Activated T-helper 1 cell treated with anti-CD3 and anti-CD28 coated beads, Interleukin-12 subunit alpha, Interleukin-12 subunit beta, Interleukin-2, Interleukin-4 antibody, amounts not matched to agents 30 ng/mL and 10 ng/mL and 1 ng/mL, durations not matched to agents 14 hours and 24 hours and 36 hours (primary cell): ENCODE measurements at places on chromosomes 4 and X. TPM values are rescaled to one million over a fixed set of nuclear protein-coding genes. Genes with fewer than 3 reads are reported as not detected.

DNA sequence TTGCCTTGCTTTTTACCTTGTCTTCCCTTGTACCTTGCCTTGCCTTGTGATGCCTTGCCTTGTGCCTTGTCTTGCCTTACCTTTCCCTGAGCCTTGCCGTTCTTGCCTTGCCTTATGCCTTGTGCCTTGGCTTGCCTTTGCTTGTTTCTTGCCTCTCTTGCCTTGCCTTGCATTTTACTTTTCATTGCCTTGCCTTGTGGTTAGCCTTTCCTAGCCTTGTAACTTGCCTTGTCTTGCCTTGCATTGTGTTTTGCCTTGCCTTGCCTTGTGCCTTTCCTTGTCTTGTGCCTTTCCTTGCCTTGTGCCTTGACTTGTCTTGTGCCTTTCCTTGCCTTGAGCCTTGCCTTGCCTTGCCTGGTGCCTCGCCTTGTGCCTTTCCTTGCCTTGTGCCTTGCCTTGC is 84.6 kb downstream of the TAB3 start:
- no peak for DNase-seq

DNA sequence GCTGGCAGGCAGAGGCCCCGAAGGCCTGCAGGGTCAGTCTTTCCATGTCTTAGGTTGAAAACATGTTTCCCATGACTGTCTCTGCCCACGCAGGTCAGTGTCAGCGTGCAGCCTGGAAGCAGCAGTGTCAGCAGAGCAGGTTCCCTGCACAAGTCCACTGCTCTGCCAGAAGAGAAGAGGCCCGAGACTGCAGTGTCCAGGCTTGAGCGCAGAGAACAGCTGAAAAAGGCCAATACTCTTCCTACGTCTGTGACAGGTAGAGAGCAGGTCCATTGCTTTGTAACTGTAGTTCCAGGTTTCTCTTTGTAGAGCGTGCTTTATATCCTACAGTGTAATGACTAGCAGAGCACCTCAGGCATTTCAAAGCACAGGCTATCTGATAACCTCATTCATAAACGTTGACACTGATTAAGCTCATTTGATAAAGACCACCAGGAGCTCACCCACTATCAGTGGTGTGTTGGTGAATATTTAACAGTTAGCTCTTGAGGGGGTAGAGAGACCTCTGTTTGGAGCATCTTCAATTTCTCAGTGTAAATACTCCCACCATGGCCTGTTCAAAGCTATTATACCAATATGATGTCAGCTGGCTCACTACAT is 63.2 kb downstream of the AASDH start:
- no peak for DNase-seq

GRCh38 chrX:39809331-39809730 is 288.4 kb downstream of the BCOR start:
- DNase-seq: no peak

DNA sequence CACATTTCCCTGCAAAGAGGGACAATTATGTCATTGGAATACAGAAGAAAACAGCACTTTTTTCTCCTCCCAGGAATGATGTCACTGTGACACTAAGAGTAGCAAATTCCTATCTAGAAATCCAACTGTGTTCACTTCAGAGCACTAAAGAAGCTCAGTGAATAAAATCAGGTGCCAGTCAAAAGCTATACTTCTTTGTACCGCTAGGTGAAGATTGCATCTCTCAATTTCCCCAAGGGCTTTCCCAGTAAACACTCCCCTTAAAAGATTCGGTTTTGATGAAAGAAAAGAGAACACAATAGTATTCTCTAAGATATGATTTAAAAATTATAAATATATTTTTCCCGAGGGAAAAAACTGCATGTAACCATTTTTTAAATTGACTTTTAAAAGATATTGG is 104.7 kb upstream of the MID1 start:
- DNase-seq: no peak

GRCh38 chr4:6033381-6033780 is 15.2 kb upstream of the C4orf50 start:
- DNase-seq: no peak

GRCh38 chrX:13923289-13923688 is 106.4 kb upstream of the GPM6B start:
- DNase-seq: no peak

- no peak for DNase-seq
Observed at GRCh38 chr4:95217197-95217596, 331.6 kb downstream of the UNC5C start.

GRCh38 chr4:107449611-107450369 is 270.2 kb downstream of the PAPSS1 start:
- DNase-seq: no peak

DNA sequence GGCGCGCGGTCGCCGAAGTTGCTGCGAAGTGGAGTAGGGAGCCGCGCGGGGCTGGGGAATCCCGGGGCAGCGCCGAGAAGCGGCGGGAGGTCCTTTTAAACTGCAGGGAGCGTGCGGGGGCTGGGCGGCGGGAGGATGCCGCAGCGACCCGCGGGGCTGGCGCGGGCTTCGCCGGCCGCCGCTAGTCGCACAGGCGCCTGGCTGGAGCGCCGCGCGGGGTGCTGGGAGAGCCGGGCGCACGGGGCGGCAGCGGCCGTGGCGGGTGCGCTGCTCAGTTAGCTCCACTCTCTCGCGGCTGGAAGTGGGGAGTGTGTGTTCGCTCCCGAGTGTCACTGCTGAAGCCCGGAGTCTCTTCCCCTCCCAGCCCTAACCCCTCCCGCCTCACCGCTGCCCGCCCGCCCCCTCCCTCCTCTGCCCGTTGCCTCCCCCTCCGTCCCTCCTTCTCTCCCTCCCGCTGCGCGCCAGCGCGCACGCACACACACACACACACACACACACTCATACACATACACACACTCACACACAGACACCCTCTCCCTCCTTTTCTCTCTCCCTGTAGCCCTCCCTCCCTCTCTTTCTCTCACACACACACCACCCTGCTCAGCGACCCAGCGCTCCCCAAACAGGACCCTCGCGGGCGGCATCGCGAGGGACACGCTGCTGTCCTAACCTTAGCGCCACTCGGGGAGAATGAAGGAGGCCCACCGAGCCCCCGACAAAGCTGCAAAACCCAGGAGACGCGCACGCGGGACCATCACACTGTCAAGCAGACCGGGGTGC is at the start of gene NDNF:
Gene NDNF (minus strand): TSS at position 312 of the 780 bp plus-strand sequence. CDS start 26,698 bp downstream, outside the sequence.
- DNase-seq: peak; percentile 34

SMPX gene
- not detected in 2 replicates for total RNA-seq

CDX4 gene
- total RNA-seq: not detected in 2 replicates

SPANXB1 gene
- not detected in 2 replicates for total RNA-seq

F8A1 gene
- 23.6 and 24.1 TPM in 2 replicates for total RNA-seq

- DNase-seq: no peak
Observed at GRCh38 chrX:114015966-114016365, 567.9 kb upstream of the HTR2C start.

CHRDL1 gene
- total RNA-seq: not detected in 2 replicates

DNA sequence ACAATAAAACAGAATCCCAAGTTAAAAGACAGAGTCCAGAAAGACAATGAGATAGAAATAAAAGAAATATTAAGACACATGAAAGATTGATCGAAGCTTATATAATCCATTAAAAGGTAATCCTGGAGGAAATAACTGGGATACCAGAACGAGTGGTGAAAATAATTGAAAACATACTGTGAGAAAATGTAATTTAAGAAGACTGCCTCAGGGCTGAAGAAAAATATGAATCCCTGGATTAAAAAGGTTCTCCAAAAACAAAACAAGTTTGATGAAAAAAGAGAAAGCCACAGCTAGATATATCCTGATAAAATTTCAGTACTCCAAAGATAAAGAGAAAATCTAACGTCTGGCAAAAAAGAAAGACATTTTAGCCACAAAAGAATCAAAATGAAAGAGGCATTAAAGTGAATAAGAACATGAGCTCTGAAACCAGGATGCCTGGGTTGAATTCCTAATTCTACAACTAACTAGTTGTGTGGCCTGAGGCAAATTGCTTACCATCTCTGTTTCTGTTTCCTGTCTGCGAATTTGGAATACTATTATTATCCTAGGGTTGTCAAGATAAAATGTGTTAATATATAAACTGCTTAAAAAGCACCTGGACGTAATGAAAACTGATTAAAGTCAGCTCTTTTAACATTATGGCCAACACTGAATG is 5.5 kb downstream of the DDX60L start:
- no peak for DNase-seq

DNA sequence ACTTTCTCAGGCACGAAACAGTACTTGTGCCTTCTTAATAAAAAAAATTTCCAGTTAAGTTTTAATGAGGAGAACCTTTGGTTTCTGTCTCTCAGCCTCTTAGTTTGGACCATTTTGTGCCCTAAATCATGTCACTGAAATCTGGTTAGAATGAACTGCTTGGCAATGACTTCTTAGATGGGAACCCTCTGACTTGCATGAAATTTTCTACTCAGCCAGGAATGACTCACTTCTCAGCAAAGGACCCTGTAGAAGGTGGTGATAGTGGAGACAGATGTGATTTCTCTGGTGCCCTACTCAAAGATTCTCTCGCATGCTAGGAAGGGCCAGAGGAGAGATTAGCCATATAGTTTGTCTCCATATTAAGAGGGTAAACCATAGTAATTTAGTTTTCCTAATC is 50.5 kb downstream of the RASL11B start:
- DNase-seq: no peak

GRCh38 chrX:11648705-11649519 is 16.8 kb downstream of the ARHGAP6 start:
- DNase-seq: no peak

RAI2 gene
- total RNA-seq: 0.10 and 0.17 TPM in 2 replicates

GRCh38 chr4:28075401-28075956 is 1214.8 kb downstream of the STIM2 start:
- DNase-seq: no peak

DNA sequence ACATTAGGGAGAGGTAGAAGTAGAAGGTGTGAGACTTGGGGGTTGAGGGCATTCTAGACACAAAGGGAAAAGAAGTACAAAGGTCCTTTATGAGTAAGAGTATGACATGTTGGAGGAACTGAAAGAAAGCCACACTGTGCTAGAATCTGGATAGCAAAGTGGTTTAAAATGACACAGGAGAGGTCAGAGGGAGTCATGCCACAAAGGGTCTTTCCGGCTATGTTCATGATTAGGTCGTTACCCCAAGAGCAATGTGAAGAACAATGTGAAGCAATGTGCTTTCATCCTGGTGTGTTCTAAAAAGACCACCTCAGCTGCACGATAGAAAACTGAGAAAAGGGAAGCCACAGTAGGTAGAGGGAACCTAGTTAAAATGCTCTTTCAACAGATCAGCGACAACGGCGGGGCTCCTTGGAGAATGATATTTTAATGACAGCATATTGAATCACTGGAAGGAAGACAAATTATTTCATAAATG is 29.2 kb downstream of the SMIM14 start:
- DNase-seq: no peak

- no peak for DNase-seq
Observed at GRCh38 chrX:23749129-23749528, 6.1 kb upstream of the ACOT9 start.

GRCh38 chrX:148047200-148047599 is 66.1 kb downstream of the FMR1NB start:
- DNase-seq: no peak

DNA sequence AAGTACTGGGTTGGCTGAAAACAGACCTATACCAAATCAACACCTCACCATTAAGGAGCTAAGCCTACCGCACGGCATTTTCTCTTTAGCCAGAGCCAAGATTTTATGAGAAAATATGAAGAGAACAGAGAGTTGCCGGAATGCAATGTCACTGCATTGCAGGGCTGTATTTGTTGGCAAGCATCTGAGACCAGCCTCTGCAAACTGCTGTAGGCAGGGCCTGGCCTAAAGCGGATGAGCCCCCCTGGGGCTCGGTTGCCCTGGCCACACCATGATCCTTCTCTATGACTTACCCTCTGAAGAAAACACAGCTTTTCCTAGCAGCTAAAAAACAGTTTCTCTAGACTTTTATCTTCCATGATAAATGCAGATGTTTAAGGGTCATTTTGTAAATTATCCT is 120.5 kb upstream of the SORBS2 start:
- no peak for DNase-seq

DNA sequence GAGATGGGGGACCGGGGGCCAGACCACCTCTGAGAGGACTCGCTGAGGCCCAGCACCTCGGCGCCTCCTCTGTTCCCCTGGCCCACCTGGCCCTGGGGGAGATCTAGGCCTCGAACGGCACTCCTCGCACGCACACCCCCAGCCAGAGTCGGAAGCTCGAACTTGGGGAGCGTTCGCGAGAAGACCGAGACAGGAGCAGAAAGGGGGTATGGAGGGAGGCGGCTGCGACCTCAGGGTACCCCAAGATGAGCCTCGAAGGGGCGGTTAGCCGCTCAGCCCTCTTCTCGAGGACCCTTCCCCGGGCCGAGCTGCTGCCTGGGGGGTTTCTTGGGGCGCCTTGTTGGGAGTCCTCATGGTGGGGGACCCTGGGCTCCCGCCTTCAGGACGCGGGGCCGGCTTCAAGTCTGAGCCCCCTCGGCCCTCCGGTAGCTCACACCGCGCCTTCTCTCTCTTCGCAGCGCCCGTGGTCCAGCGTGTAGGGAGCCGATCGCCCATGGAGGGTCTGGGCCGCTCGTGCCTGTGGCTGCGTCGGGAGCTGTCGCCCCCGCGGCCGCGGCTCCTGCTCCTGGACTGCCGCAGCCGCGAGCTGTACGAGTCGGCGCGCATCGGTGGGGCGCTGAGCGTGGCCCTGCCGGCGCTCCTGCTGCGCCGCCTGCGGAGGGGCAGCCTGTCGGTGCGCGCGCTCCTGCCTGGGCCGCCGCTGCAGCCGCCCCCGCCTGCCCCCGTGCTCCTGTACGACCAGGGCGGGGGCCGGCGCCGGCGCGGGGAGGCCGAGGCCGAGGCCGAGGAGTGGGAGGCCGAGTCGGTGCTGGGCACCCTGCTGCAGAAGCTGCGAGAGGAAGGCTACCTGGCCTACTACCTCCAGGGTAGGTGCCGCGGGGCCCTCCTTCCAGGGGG is 706 bp downstream of the DUSP9 start:
- no peak for DNase-seq

DNA sequence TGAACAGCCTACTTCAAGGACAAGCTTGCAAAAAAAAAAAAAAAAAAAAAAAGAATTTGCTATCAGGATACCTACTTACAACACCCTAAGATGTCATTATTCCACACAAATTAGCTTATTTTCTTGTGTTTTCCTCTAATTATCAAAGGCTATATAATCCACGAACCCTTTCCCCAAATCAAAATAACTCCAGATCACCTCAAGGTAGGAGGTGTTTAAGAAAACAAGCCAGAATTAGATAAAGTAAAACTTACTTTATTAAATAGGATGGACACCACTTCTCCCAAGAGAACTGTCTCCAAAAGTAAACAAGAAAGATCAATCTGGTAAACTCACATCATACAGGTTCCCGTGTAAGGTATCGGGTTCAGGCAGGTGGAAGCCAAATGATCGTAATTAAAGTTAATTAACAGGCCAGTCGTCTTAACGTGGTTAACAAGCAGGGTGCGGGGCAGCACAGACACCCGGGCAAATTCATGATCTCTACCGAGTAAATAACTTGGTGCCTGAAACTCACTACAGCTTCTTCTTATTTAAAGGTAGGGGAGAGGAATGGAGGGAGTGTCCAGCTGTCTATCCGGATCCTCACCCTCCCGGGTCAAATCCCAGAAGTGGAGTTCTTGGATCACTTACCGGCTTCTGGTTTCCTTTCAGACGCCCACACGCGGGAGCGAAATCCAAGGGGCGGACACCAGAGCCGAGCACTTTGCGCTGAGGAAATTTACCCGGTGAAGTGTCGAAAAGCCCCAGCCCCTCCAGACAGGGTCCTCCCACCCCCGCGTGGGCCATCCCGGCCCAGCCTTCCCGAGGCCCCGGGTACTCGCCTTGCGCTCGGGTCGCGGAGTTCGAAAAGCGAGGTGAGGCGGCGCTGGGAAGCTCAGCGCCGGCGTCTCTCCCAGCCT is 708 bp downstream of the ARAP2 start:
- peak; percentile 36 for DNase-seq
